NCI-H345 (cell line): ENCODE measurements at places on chromosomes 13 and 19.

DNA sequence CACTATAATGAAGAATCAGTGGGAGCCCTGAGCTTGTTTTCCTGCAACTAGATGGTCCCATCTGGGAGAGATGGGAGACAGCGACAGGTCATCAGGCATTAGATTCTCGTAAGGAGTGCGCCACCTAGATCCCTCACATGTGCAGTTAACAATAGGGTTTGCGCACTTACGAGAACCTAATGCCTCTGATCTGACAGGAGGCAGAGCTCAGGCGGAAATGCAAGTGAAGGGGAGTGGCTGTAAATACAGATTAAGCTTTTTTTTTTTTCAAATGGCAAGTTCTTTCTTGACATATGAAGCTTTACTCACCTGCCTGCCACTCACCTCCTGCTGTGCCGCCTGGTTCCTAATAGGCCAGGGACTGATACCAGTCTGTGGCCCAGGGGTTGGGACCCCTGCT lies 14.4 kb downstream of the CDC16 start:
- DNase-seq = no peak

GRCh38 chr13:37385956-37386670 lies 212.5 kb downstream of the POSTN start:
- DNase-seq = no peak

DNA sequence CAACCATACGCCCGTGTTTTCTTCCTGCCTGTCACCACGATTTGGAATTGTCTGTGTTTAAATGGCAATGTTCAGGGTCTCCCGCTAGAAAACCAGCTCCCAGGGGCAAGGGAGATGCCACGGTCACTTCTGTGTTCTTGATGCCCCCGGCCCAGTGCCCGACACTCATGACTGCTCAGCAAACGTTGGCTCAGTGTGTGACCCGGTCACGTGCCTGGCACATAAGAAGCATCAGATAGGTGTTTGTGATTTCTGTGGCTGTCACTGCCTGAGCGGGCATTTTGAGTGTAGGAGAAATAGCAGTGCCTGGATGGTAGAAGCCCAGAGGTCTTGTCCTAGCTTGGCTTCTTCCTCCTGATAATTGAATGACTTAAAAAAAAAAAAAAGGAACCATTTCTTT lies 15.5 kb downstream of the HDGFL2 start:
- no peak for DNase-seq

GRCh38 chr13:109379930-109380329 lies 406.5 kb downstream of the IRS2 start:
- no peak for DNase-seq

DNA sequence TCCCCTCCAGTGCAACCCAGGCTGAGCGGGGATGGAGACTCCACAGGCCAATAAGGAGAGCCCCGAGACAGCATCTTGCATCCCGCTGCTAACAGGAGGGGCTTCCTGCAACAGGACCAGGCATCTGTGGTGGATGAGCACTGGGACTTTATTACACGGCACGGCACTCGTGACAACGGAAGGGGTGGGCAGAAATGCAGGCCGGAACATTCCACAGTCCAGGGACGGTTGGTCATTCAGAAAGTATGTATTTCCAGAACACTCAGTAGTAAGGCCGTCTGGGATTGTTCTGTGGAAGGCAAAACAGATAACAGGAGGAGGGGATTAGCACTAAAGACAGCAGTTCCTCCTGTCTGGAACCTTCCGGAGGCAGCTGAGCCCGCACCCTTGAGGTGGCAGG lies 3.3 kb upstream of the TM6SF2 start:
- DNase-seq = no peak
